H9 (cell line): ENCODE measurements at places on chromosomes 4 and X.

DNA sequence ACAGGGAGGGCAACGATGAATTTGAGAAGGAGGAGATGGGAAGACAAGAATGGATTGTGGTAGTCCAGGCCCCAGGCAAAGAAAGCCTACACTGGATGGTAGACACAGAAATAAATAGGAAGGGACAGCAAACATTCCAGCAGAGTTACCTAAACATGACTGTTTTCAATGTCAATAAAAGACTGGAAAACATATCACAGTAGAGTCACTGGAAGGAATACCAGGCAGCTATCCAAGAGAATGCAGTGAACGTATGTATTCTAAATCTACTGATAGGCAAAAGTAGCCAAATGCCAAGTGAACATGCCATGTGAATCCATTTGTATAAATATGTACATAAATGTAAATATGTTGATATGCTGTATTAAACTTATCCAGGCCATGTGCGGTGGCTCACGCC is 183.0 kb downstream of the PALLD start:
- DNase-seq = no peak
- no peaks in the 10 kb centered on the region for H3K4me1 ChIP-seq
- H3K4me3 ChIP-seq = no peak overlapping the region
- no peak overlapping the region for H3K27ac ChIP-seq

- H3K4me1 ChIP-seq = no peaks in the 10 kb centered on the region
- H3K36me3 ChIP-seq = peaks cover 44% of the 10 kb centered on the region
Measured at GRCh38 chrX:1450361-1451161, 2.1 kb downstream of the ASMTL start.

- no peak overlapping the region for H3K4me3 ChIP-seq
- no peak overlapping the region for H3K27ac ChIP-seq
- no peaks in the 10 kb centered on the region for H3K36me3 ChIP-seq
- H3K27me3 ChIP-seq = no peaks in the 10 kb centered on the region
Measured at GRCh38 chr4:79851625-79852304, 221.3 kb downstream of the ANTXR2 start.

DNA sequence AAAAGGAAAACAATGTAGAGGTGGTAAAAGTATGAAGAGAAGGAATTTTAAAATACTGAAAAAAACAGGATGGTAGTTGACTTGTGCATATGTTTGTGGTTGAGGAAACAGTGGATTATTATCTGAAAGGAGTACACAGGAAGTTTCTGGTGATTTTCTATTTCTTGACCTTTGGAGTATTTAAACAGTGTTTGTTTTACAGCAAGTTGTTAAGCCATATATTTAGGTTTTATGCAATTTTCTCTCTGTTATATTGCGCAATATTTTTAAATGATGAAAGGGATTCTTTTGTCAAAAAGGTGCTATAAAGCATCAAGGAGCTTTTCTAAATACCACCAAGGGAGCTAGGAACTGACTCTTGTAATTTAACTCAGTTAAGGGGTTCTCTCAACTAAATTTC is 343.1 kb upstream of the MAOA start:
- H3K36me3 ChIP-seq = no peaks in the 10 kb centered on the region; the same call in 1 of the 3 replicates
- H3K4me1 ChIP-seq = no peaks in the 10 kb centered on the region
- no peak overlapping the region for H3K27ac ChIP-seq

DNA sequence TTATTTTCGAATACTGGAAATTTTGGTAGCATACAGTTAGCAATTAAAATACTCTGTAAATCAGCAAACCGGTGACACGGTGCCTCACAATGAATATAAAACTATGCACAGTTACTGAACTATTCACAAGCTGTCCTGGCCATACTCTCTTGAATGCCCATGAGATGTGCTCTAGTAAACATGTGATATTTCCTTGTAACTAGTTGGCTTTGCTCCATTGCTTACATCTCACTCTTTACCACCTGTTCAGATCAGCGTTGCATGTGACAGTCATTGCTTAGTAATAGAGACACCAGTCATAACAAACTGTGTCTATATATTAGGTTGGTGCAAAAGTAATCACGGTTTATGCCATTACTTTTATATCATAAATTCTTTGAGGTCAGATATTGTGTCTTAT is 897.9 kb upstream of the FTHL17 start:
- no peak overlapping the region for H3K27ac ChIP-seq
- no peak for DNase-seq
- peaks cover 2% of the 10 kb centered on the region; the same call in 1 of the 2 replicates for H3K36me3 ChIP-seq

- no peak overlapping the region for H3K27ac ChIP-seq
- H3K4me1 ChIP-seq = peaks cover 11% of the 10 kb centered on the region; the same call in 1 of the 2 replicates
- H3K36me3 ChIP-seq = peaks cover 4% of the 10 kb centered on the region; the same call in 1 of the 3 replicates
- no peak for DNase-seq
Measured at GRCh38 chr4:159105761-159106243, 2.9 kb downstream of the RAPGEF2 start.

DNA sequence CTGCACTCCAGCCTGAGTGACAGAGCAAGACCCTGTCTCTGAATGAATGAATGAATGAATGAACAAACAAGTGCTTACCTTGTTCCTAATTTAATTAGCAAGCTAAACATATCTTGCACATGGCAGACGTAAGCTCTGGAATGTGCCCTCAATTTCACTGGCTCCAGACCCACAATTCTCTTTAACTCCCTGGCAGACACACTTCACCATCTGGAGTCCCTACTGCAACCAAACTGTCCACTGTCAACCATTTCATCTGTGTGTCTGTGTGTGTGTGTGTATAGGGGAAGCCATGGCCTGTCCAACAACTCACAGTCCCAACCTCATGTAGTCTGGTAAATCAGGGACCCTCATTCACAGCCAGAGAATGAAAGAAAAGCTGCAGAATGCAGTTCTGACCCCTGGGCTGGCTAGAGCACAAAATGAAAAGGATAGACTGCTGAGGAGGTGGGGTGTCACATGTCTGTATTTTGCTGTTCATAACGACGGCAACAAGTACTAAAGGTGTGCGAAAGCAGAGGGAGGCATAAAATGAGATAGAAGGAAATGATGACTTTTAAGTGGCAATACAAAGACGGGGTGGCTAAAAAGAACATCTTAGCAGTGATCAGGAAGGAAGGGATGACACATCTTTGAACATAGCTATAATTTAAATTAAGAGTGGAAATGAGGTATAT is 114.1 kb downstream of the TSPAN5 start:
- H3K27me3 ChIP-seq = no peaks in the 10 kb centered on the region
- DNase-seq = no peak
- no peaks in the 10 kb centered on the region for H3K36me3 ChIP-seq
- H3K4me1 ChIP-seq = no peaks in the 10 kb centered on the region

DNA sequence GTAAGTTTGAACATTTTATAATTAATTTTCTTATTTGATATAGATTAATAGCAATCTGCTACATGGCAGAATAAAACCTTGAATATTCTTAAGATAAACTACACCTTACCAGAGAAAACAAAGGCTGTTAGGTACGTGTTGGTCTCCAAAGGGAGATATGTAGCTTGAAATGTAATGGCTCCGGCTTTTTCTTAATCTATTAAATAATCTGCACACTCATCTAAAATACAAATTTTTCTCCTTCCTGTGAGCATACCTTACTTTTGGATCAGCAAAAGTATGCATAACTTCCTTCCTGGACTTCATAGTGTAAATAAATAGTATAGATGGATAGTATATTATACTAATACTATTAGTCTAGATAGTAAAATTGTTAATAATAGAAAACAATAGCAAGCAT is 141.3 kb downstream of the JADE1 start:
- H3K27me3 ChIP-seq = no peaks in the 10 kb centered on the region
- H3K4me1 ChIP-seq = no peaks in the 10 kb centered on the region
- H3K27ac ChIP-seq = no peak overlapping the region
- DNase-seq = no peak
- H3K4me3 ChIP-seq = no peak overlapping the region

GRCh38 chr4:28385801-28386200 is 1525.2 kb downstream of the STIM2 start:
- no peak overlapping the region for H3K27ac ChIP-seq
- no peaks in the 10 kb centered on the region for H3K36me3 ChIP-seq
- no peak for DNase-seq
- H3K27me3 ChIP-seq = no peaks in the 10 kb centered on the region
- no peak overlapping the region for H3K4me3 ChIP-seq
